ENCODE measurements at places on chromosomes 13 and 19. TPM values are rescaled to one million over a fixed set of nuclear protein-coding genes. Genes with fewer than 3 reads are reported as not detected.

MAMSTR gene
- 0.84 TPM for total RNA-seq

CLIP3 gene
- total RNA-seq, result 24.4 TPM

DNA sequence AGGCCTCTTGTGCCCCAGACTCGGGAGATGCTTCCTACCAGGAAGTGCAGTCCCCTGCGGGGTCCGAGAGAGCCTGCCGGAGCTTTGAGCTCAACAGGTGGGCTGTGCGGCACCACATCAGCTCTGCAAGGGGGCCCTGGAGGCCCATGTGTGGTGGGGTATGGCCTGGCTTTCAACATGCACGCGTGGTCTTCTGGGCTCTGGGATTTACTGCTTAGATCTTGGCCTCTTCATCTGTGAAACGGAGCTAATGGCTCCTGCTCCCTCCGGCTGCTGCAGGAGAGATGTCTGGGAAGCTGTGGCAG, 18.0 kb downstream of the NDUFB7 start:
- H3K36me3 ChIP-seq, result no peaks in the 10 kb centered on the region
- H3K4me3 ChIP-seq, result no peak overlapping the region
- H3K4me1 ChIP-seq, result no peaks in the 10 kb centered on the region
- H3K27ac ChIP-seq, result no peak overlapping the region
- no peak for DNase-seq
- no peaks in the 10 kb centered on the region for H3K27me3 ChIP-seq

GRCh38 chr13:79451500-79451962, 29.4 kb upstream of the NDFIP2 start:
- H3K4me1 ChIP-seq, result peaks cover 14% of the 10 kb centered on the region
- no peaks in the 10 kb centered on the region for H3K27me3 ChIP-seq

DNA sequence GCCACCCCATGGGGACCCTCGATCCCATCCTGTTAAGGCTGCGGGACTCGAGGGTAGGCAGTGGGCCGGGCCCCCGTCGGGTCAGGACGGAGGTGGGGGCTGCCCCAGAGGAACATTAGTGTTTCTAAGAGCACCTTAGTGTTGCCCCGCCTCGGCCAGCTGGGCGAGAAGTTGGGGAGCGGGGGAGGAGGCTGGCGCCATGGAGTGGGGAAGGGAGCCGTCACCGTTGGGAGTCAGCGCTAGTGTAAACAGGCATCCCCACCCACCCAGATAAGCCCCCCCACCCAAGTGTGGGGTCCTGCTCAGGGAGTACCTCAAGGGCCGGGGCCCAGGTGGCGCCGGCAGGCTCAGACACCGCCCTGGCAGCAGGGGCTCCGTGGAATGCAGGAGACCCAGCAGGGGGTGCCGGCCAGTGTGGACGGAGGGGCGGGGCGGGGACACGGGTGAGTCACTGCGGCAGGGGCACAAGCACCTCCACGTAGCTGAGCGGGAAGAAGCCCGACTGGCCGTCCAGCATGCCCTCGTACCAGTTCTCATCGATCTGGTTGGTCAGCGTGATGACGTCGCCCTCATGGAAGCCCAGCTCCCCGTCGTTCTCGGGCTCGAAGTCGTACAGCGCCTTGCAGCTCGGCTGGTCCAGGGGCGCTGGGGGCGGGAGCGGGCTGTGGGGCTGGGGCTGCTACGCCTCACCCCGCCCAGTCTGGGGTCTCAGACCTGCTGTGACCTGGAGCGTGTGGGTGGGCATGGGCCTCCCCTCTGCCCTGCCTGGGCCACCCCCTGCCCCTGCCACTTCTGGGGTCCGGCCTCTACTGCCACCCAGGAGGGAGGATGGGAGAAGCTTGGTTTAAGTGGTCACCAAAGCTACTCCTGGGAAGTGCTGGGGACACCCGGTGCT, 18.0 kb downstream of the MPND start:
- no peak overlapping the region for H3K4me3 ChIP-seq
- no peak for DNase-seq
- H3K27ac ChIP-seq, result no peak overlapping the region
- no peaks in the 10 kb centered on the region for H3K4me1 ChIP-seq

- no peak overlapping the region for H3K4me3 ChIP-seq
- peaks cover 12% of the 10 kb centered on the region for H3K4me1 ChIP-seq
- no peaks in the 10 kb centered on the region for H3K27me3 ChIP-seq
Measured at GRCh38 chr19:6020972-6021805, 43.2 kb upstream of the RANBP3 start.

GRCh38 chr19:53808710-53809125, 15.4 kb downstream of the NLRP12 start:
- no peak overlapping the region for H3K4me3 ChIP-seq
- no peaks in the 10 kb centered on the region for H3K36me3 ChIP-seq
- H3K27ac ChIP-seq, result no peak overlapping the region
- DNase-seq, result peak; percentile 47

ZNF57 gene
- total RNA-seq, result 3.4 TPM

DNA sequence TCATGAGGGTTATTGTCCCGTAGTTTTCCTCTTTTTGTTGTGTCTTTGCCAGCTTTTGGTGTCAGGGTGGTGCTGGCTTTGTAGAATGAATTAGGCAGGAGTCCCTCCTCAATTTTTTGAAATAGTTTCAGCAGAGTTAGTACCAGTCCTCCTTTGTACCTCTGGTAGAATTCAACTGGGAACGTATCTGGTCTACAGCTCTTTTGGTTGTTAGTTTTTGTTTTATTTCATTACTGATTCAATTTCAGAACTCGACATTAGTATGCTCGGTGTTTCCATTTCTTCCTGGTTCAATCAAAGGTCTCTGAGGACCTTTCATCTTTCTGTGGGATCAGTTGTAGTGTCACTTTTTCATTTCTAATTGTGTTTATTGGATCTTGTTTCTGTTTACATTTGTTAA, 1237.0 kb upstream of the PCDH9 start:
- no peaks in the 10 kb centered on the region for H3K4me1 ChIP-seq
- no peak overlapping the region for H3K27ac ChIP-seq
- H3K27me3 ChIP-seq, result no peaks in the 10 kb centered on the region
- no peaks in the 10 kb centered on the region for H3K36me3 ChIP-seq
- no peak for DNase-seq

CRLF1 gene
- total RNA-seq, result not detected

DNA sequence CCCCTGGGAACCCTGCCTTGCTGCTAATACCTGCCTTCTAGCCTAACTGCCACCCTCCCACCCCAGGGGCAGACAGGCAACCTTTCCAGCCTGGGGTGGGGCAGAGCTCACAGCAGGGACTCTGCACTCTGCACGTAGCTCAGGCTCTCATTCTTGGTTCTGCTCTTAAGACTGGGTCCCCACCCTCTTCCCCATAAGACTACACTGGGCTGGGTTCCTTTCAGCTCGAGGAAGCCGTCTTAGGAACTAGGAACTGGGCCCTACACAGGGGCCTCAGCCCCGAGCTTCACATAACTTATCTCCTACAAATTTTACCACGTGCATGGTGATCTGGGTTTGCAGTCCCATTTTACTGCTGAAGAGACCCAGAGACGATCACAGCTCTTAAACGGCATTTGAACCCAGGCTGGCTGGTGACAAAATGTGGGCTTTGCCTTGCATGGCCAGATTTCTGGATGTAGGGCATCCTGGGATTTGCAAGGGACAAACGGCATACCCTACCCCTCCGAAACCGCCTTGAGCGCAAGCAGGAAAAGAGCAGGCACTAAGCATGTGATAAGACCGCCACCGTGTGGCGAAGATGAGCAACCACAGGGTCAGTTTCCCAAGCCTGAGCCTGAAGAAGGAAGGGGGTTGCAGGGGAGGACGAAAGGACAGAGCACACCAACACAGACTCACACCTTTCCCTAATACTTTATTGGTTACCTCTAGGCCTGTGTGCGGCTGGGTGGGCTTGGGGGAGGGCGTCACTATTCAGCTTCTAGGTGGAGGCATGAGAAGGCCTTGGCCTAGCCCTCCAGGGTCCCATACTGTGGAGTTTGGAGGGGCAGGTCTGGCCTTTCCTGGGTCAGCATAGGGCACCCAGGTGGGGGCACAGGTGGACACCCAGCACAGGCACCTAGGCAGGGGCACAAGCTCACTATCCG, 5.1 kb downstream of the JUNB start:
- no peaks in the 10 kb centered on the region for H3K27me3 ChIP-seq
- peaks cover 18% of the 10 kb centered on the region for H3K4me1 ChIP-seq
- peak; percentile 80 for DNase-seq
- H3K36me3 ChIP-seq, result peaks cover 12% of the 10 kb centered on the region
- H3K27ac ChIP-seq, result no peak overlapping the region
- no peak overlapping the region for H3K4me3 ChIP-seq

GRCh38 chr13:113959198-113959597, 14.7 kb downstream of the C13orf46 start:
- H3K36me3 ChIP-seq, result no peaks in the 10 kb centered on the region
- H3K4me3 ChIP-seq, result no peak overlapping the region
- H3K27ac ChIP-seq, result no peak overlapping the region

DNA sequence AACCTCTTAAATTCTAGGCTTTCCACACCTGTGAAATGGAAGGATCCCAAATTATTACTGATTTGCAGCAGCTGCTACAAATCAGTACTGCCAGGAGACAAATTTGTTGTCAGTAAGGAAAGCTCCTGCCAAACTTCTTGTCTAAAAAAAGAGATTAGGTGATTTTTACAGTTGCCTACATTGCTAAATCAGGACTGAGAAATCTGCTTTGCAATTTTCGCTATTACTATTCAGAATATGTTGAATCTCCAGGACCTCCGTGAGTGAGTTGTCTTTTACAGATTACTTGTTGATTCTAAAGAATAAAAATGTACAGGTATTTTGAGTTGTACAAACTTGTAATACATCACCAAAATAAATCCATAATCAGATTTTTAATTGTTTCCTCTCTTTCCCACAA, 1815.9 kb downstream of the PCDH9 start:
- no peaks in the 10 kb centered on the region for H3K27me3 ChIP-seq
- no peaks in the 10 kb centered on the region for H3K36me3 ChIP-seq
- H3K4me3 ChIP-seq, result no peak overlapping the region

- no peak for DNase-seq
- no peak overlapping the region for H3K27ac ChIP-seq
- no peaks in the 10 kb centered on the region for H3K36me3 ChIP-seq
- H3K4me1 ChIP-seq, result peaks cover 6% of the 10 kb centered on the region
- peaks cover 23% of the 10 kb centered on the region for H3K27me3 ChIP-seq
Measured at GRCh38 chr19:55068950-55069864, 6.3 kb upstream of the RDH13 start.

- no peaks in the 10 kb centered on the region for H3K36me3 ChIP-seq
- no peaks in the 10 kb centered on the region for H3K27me3 ChIP-seq
- DNase-seq, result no peak
- H3K4me3 ChIP-seq, result no peak overlapping the region
- no peaks in the 10 kb centered on the region for H3K4me1 ChIP-seq
- no peak overlapping the region for H3K27ac ChIP-seq
Measured at GRCh38 chr13:113399755-113400149, 35.8 kb upstream of the GRTP1 start.

DNA sequence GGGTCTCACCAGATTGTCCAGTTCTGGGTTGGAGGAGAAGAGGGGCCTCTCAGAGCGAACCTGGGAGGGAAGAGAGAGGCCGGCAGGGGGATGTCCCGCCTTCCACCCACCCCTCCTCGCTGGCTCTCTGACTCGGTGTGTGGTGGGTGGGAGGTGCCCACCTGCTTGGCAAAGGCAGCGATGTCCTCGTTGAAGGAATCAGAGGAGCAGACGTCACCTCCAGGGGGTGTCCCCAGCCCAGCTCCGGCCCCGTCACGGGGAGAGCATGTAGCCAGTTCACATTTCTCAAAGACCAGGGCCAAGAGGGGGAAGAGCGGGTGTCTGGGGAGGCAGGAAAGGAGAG, 2.7 kb downstream of the MEIS3 start:
- no peaks in the 10 kb centered on the region for H3K36me3 ChIP-seq
- H3K27me3 ChIP-seq, result peaks cover 46% of the 10 kb centered on the region
- no peak overlapping the region for H3K4me3 ChIP-seq
- H3K4me1 ChIP-seq, result no peaks in the 10 kb centered on the region

GRCh38 chr13:44292545-44292944, 81.1 kb upstream of the SERP2 start:
- peaks cover 19% of the 10 kb centered on the region for H3K27me3 ChIP-seq
- H3K27ac ChIP-seq, result no peak overlapping the region
- DNase-seq, result peak; percentile 63
- no peaks in the 10 kb centered on the region for H3K36me3 ChIP-seq
- H3K4me3 ChIP-seq, result no peak overlapping the region
- H3K4me1 ChIP-seq, result peaks cover 10% of the 10 kb centered on the region

DNA sequence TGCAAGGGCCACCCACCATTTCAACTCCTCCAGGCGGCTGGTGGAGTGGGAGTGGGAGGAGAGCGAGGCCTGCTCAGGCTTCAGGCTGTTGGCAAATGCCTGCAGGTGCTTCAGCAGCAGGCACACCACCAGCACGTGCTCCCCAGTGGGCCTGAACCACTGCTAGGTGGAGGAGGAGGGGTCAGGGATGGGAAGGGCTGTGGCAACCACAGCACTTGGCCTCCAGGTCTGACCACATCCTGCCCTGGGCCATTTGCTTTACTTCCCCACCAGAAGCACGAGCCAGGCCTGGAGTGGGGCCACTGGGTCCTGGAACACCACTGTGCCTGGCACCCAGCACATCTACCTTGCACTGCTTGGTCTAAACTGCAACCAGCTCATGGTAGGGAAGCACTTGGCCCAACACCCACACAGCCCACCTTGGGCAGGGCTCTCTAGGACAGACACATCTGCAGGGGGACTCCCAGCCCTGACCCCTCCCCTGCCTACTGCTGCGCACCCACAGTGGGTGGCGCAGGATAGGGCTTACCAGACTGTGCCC, 26.2 kb downstream of the TUBA3C start:
- no peak overlapping the region for H3K4me3 ChIP-seq
- H3K27ac ChIP-seq, result no peak overlapping the region
- no peaks in the 10 kb centered on the region for H3K36me3 ChIP-seq
- DNase-seq, result no peak

- no peak overlapping the region for H3K4me3 ChIP-seq
- no peak for DNase-seq
- peaks cover 2% of the 10 kb centered on the region for H3K27me3 ChIP-seq
Measured at GRCh38 chr13:48783695-48784230, 130.0 kb downstream of the CYSLTR2 start.

RXFP2 gene
- total RNA-seq, result not detected

DNA sequence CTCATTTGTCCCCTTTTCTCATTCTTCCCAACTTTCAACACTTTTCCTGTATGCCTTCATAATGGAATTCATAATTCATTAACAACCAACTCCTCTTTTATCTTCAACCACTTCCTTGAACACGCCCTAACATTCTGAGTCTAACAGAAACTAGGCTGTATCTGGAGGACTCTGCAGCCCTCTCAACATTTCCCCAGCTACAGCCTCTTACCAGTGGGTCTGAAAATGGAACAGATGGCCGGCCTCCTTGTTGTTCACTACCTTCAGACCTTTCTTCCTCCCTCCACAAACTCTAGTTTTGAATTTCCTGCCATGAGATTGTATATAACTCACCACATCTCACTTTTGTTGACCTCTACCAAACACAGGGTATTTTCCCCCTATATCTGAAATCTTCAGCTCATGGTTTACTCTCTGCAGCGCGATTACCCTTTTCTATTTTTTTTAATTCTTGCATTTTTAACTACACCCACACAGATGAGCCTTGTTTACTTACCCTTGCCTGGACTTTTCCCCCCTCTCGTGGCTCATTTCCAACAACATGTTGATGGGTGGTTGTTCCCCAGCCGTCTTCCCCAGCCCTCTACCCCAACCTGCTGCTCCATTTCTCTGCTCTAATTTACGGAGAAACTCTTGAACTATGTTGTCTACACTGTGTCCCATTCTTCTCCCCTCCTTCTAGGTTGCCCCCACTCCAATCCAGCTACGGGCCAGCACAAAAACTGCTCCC, 846 bp downstream of the ZNF790 start:
- no peaks in the 10 kb centered on the region for H3K27me3 ChIP-seq
- DNase-seq, result no peak
- peak overlapping the region; percentile 64 for H3K4me3 ChIP-seq
- H3K36me3 ChIP-seq, result peaks cover 1% of the 10 kb centered on the region
- H3K27ac ChIP-seq, result peak overlapping the region; percentile 44

SLITRK6 gene
- not detected for total RNA-seq

Measured in endothelial cell of umbilical vein (primary cell).